ENCODE measurements at places on chromosomes 2 and 18. TPM values are rescaled to one million over a fixed set of nuclear protein-coding genes. Genes with fewer than 3 reads are reported as not detected.

DNAH7 gene
- polyA plus RNA-seq = 0.16 TPM

DNA sequence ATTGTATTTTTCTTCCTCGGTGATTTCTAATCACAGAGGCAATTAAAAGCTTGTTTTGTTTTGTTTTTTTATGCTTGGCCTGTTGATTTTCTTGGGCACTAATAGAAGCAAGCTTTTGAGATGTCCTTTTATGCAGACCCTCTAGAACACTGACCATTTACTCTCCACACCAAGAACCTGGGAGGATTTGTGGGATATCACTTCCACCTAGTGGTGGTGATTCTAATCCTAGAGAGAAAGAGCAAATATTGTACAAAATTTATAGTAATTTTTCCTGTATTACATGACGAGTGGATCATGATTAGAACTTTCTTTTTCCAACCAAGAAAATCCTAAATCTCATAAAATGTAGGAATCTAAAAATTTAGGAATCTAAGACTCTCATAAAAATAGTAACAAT, 23.4 kb downstream of the NEMP2 start:
- DNase-seq = no peak

GRCh38 chr2:227865291-227865690, 6.1 kb upstream of the DAW1 start:
- no peak for DNase-seq

IL1RL2 gene
- 0.07 TPM for polyA plus RNA-seq

- no peak for DNase-seq
Measured at GRCh38 chr2:238911376-238912227, 63.7 kb downstream of the TWIST2 start.

PJVK gene
- 2.0 TPM for polyA plus RNA-seq

GALNT1 gene
- polyA plus RNA-seq = 17.8 TPM
